ENCODE measurements at places on chromosomes 1 and 21. TPM values are rescaled to one million over a fixed set of nuclear protein-coding genes. Genes with fewer than 3 reads are reported as not detected.

- no peaks in the 10 kb centered on the region for H3K4me1 ChIP-seq
- H3K27ac ChIP-seq: no peak overlapping the region
- no peaks in the 10 kb centered on the region for H3K27me3 ChIP-seq
- no peak overlapping the region for H3K4me3 ChIP-seq
- no peak for DNase-seq
These were observed 2.1 kb downstream of the PTGS2 start for GRCh38 chr1:186678155-186678554.

The AZIN2 gene
- total RNA-seq: 5.1 TPM

DNA sequence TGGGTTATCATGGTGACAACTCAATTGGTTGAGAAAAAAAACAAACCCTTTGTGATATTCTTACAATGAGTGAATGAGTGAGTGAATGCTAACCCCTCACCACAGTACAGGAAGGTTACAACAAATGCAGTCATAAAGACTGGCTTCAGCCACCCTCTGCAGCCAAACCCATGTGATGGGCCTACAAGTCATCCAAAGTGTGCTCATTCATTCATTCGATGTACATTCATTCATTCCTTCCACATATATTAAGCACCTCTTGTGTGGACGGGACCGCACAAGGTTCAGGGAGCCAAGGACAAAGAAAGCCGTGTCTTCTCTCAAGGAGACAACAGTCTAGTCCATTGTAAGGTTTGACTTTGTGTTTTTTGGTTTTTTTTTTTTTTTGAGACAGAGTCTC, 49.4 kb downstream of the WDR4 start:
- H3K27ac ChIP-seq: no peak overlapping the region
- H3K27me3 ChIP-seq: peaks cover 8% of the 10 kb centered on the region
- H3K4me3 ChIP-seq: no peak overlapping the region
- no peak for DNase-seq

DNA sequence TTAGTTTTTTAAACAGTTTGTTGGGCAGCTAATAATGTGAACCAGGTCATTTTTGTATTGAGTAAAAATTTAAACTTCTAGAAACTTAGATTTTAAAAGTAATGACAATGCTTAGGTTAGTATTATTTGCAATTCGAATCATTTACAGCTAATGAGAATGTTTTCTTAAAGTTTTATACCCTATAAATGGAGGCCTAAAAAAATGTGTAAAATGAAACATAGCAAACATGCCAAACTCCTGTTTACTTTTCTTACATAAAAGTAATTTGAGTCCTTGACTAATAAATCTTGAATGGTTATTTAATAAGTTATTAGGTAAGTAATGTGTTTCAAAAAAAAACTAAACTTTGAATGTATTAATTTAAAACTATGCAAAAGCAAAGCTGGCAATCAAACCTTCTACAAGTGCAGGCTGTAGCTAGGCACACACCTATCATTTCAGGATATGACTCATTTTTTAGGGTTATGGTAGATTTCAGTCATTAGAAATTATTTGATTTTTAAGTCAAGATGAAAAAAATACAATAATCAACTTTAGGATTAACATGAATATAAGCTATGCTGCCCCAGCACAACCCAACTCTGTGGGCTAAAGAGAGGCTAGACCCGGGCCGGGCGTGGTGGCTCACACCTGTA, 41.5 kb downstream of the CLSTN1 start:
- no peaks in the 10 kb centered on the region for H3K27me3 ChIP-seq
- no peaks in the 10 kb centered on the region for H3K4me1 ChIP-seq
- H3K36me3 ChIP-seq: no peaks in the 10 kb centered on the region
- DNase-seq: no peak
- H3K4me3 ChIP-seq: no peak overlapping the region

GRCh38 chr1:165772739-165773138, 4.1 kb upstream of the TMCO1 start:
- H3K4me1 ChIP-seq: peaks cover 12% of the 10 kb centered on the region
- H3K4me3 ChIP-seq: no peak overlapping the region
- no peaks in the 10 kb centered on the region for H3K27me3 ChIP-seq
- H3K36me3 ChIP-seq: no peaks in the 10 kb centered on the region

The KRTAP20-4 gene
- total RNA-seq: not detected

The EPS8L3 gene
- total RNA-seq: 0.32 TPM

DNA sequence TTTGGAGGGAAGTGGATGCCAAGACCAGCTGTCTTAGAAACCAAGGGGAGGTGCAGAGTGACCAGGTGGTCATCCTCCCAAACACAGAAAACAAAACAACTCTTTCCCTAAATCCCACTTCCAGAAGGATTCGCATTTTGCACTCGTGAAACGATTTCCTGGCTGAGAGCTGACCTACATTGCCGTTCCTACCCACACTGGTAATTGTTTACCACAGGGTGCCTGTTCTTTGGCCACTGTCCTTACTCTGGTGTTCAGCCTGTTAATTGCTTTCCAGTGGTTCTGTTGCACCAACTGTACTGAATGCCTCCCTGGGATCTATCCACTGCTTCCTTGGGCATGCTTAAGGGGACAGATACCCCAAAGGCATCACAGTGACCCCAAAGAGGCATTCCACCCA, 23.2 kb upstream of the PLA2G2C start:
- H3K36me3 ChIP-seq: no peaks in the 10 kb centered on the region
- H3K4me3 ChIP-seq: no peak overlapping the region
- H3K27me3 ChIP-seq: no peaks in the 10 kb centered on the region
- H3K4me1 ChIP-seq: peaks cover 17% of the 10 kb centered on the region
- no peak overlapping the region for H3K27ac ChIP-seq

DNA sequence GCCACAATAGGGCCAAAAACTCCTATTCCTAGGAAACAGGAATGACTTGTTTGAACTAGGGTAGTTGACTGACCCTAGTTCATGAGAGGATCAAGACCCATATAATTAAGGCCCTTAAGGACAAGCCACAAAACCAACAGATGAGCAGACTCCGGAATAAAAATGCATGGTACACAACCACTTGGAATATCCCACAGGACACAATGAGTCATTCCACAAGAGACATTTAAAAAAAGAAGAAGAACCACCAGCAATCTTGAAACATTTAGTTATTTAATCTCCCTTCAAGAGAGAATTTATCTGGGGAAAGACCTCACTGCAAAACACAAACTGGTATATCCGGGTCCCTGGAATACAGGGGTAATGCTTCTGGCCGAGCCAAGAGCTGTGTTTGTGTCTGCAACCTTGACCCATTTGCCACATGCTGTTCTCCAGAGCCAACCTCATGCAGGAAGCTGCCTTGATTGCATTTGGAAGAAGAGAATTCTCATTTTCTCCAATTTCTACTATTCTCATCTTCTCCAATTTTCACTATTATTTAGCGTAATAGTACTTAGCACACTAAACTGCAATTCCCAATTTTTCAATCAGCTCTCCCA, 135.5 kb downstream of the TGFBR3 start:
- no peaks in the 10 kb centered on the region for H3K27me3 ChIP-seq
- H3K4me1 ChIP-seq: peaks cover 56% of the 10 kb centered on the region
- no peak overlapping the region for H3K4me3 ChIP-seq

DNA sequence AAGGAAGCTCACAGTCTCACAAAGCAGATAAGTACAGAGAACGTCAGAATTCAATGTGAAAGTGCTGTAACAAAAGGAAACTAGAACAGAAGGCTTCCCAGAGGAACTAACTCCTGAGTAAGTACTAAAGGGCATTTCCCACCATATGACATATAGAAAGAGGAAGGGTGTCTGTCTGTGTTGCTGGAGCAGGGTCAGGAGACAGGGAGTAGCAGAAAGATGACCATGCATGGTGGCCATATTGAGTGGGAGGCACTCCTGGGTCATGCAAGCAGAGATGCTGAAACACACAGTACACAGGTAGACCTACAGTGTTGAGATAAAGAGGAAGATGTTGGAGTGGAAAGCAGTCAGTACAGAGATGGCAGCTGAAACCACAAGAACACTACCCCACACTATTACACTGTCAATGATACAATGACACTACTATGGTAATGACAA, 47.3 kb downstream of the SLC25A24 start:
- H3K4me1 ChIP-seq: no peaks in the 10 kb centered on the region
- no peak for DNase-seq
- no peaks in the 10 kb centered on the region for H3K27me3 ChIP-seq
- H3K4me3 ChIP-seq: no peak overlapping the region

- DNase-seq: no peak
- H3K36me3 ChIP-seq: no peaks in the 10 kb centered on the region
- no peaks in the 10 kb centered on the region for H3K27me3 ChIP-seq
- H3K27ac ChIP-seq: peak overlapping the region; percentile 32
- no peaks in the 10 kb centered on the region for H3K4me1 ChIP-seq
These were observed 10.7 kb upstream of the SDC3 start for GRCh38 chr1:30919025-30919881.

The RCSD1 gene
- total RNA-seq: 11.3 TPM

DNA sequence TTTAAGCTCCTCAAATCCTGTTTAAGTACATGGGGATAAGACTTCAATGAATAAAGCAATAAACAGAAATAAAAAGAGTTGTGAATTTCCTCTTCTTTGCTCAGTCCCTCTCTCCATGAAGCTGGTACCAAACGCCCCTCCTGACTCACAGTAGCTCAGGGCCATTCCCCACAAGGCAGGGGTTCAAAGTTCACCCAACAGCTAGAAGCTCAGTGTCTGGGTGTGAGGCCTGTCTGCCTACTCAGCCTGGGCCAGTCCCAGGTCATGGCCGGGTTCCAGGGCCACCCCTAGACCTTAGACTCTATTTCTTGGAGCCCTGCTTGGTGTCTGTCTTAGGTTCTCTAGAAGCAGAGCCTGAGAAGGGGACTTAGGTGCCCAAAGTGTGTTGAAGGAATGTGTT, 251.5 kb downstream of the GRIK3 start:
- H3K27ac ChIP-seq: no peak overlapping the region
- H3K4me1 ChIP-seq: no peaks in the 10 kb centered on the region
- no peak overlapping the region for H3K4me3 ChIP-seq
- H3K36me3 ChIP-seq: no peaks in the 10 kb centered on the region

DNA sequence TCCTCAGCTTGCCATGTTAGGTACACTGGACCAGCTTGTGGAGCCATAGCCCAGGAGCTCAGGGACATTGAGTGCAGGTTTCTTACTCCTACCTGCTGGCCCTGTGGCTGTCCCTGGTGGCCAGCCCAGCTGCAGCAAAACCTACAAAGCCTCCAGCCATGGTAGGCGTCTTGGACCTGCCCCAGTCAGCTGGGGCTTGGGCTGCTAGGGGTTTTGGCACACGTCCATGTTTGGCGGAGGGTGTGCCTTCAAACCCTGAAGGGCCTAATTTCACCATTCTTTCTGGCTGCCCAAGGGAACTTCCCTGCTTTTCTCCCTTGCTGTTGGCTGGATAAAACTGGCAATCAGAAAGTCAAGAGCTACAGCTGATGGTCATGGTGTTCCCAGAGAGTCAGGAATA, 25.4 kb downstream of the HMGCS2 start:
- H3K36me3 ChIP-seq: no peaks in the 10 kb centered on the region
- peaks cover 4% of the 10 kb centered on the region for H3K4me1 ChIP-seq

The HORMAD1 gene
- not detected for total RNA-seq

DNA sequence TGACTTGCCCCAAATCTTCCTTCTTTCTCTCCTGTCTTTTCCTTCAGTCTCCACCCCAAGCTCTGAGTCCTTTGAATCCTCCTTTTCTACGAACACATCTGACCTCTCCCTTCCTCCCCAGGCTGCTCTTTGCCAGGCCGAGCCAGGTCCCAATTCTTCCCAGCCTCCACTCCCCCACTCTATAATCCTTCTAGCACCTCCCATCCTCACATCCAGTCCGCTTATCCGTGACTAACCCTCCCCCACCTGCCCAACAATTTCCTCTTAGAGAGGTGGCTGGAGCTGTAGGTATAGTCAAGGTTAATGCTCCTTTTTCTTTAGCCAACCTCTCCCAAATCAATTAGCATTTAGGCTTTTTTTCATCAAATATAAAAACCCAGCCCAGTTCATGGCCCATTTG, 9.5 kb upstream of the HPDL start:
- H3K4me3 ChIP-seq: no peak overlapping the region
- H3K27ac ChIP-seq: no peak overlapping the region
- no peak for DNase-seq
- H3K4me1 ChIP-seq: no peaks in the 10 kb centered on the region
- no peaks in the 10 kb centered on the region for H3K36me3 ChIP-seq

- H3K4me1 ChIP-seq: no peaks in the 10 kb centered on the region
- H3K27me3 ChIP-seq: no peaks in the 10 kb centered on the region
- no peak for DNase-seq
- no peak overlapping the region for H3K4me3 ChIP-seq
- H3K36me3 ChIP-seq: no peaks in the 10 kb centered on the region
- H3K27ac ChIP-seq: no peak overlapping the region
These were observed 33.1 kb upstream of the LMO4 start for GRCh38 chr1:87295445-87296110.

- peaks cover 8% of the 10 kb centered on the region for H3K4me1 ChIP-seq
- H3K4me3 ChIP-seq: no peak overlapping the region
- no peaks in the 10 kb centered on the region for H3K36me3 ChIP-seq
- no peak overlapping the region for H3K27ac ChIP-seq
These were observed 73.3 kb upstream of the SLC44A3 start for GRCh38 chr1:94746635-94747525.

DNA sequence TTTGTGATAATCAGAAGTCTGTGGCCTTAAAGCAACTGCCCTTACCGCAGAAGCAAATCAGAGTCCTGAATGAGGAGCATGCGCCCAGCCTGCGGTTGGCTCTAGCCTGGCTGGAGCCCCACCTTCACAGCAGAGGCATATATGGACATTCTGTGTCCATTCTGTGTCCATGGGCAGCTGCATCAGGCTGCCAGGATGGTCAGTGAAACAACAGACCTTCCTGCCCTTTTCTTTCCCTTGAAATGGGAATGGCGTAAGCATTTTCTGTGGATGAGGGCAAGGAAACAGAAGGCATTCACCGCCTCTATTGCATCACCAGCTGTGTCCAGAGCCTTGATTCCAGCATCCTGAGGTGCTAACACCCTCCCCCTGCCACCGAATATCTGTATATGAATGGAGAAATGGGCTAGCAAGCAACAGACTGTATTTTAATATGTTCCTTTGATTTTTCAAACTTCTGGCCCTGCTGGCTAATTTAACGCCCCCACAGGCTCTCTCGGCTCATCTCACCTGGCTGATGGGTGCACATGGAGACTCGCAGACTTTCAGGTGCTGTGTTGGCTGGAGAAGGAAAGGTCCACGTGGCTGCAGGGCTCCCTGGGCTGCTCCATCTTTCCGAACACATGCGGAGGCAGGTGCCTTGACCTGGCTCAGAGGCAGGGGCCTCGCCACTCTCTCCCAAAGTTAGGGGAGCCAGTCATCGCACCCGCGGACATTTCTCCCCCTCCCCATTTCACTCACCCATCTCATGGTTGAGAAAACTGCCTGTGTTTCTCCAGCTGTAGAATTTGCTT, 159.2 kb downstream of the GALNT2 start:
- peaks cover 8% of the 10 kb centered on the region for H3K4me1 ChIP-seq
- H3K36me3 ChIP-seq: no peaks in the 10 kb centered on the region
- no peaks in the 10 kb centered on the region for H3K27me3 ChIP-seq
- H3K4me3 ChIP-seq: no peak overlapping the region
- H3K27ac ChIP-seq: no peak overlapping the region
- no peak for DNase-seq

DNA sequence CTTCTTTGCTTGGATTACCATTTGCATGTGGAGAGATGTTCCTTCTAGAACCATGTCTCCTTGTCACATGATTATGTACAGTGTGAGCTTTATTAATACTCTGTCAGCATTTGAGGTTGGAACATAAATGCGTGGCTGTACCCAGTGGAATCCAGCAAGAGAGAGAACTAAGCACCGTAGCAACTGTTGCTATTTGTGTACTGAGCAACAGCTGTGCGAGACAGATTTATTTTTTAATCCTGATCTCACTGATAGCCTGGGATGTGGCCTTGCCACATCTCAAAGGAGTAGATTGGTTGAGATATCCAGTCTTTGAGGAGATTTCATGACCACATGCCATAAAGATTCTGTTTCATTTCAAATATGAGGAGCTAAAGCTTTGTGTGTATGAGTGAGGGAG, 43.4 kb downstream of the KIF1B start:
- H3K4me3 ChIP-seq: no peak overlapping the region
- peaks cover 9% of the 10 kb centered on the region for H3K36me3 ChIP-seq
- peaks cover 70% of the 10 kb centered on the region for H3K4me1 ChIP-seq
- no peaks in the 10 kb centered on the region for H3K27me3 ChIP-seq

Data from adrenal gland (tissue), 19 donors.